ENCODE measurements at places on chromosomes 3 and 15.

GRCh38 chr3:179962629-179963387 is 73.9 kb downstream of the PEX5L start:
- no peak overlapping the region for H3K27ac ChIP-seq
- peaks cover 9% of the 10 kb centered on the region for H3K4me1 ChIP-seq
- DNase-seq = peak; percentile 9
- H3K4me3 ChIP-seq = no peak overlapping the region
- peaks cover 6% of the 10 kb centered on the region for H3K36me3 ChIP-seq

- no peaks in the 10 kb centered on the region for H3K27me3 ChIP-seq
- H3K4me1 ChIP-seq = peaks cover 12% of the 10 kb centered on the region
- no peak overlapping the region for H3K4me3 ChIP-seq
- no peak for DNase-seq
These were observed 56.0 kb downstream of the RFX7 start for GRCh38 chr15:56187665-56188064.

- H3K4me3 ChIP-seq = no peak overlapping the region
- no peaks in the 10 kb centered on the region for H3K4me1 ChIP-seq
- H3K27me3 ChIP-seq = no peaks in the 10 kb centered on the region
- H3K36me3 ChIP-seq = no peaks in the 10 kb centered on the region
- no peak for DNase-seq
- no peak overlapping the region for H3K27ac ChIP-seq
These were observed 15.7 kb downstream of the LYZL4 start for GRCh38 chr3:42394579-42395288.

- H3K27ac ChIP-seq = no peak overlapping the region
- peaks cover 17% of the 10 kb centered on the region for H3K27me3 ChIP-seq
- DNase-seq = no peak
- no peaks in the 10 kb centered on the region for H3K36me3 ChIP-seq
These were observed 7.4 kb downstream of the ZDHHC19 start for GRCh38 chr3:196203846-196204245.

- H3K4me3 ChIP-seq = no peak overlapping the region
- H3K27ac ChIP-seq = no peak overlapping the region
- DNase-seq = no peak
- no peaks in the 10 kb centered on the region for H3K27me3 ChIP-seq
These were observed 49.9 kb upstream of the LMCD1 start for GRCh38 chr3:8451696-8452095.

DNA sequence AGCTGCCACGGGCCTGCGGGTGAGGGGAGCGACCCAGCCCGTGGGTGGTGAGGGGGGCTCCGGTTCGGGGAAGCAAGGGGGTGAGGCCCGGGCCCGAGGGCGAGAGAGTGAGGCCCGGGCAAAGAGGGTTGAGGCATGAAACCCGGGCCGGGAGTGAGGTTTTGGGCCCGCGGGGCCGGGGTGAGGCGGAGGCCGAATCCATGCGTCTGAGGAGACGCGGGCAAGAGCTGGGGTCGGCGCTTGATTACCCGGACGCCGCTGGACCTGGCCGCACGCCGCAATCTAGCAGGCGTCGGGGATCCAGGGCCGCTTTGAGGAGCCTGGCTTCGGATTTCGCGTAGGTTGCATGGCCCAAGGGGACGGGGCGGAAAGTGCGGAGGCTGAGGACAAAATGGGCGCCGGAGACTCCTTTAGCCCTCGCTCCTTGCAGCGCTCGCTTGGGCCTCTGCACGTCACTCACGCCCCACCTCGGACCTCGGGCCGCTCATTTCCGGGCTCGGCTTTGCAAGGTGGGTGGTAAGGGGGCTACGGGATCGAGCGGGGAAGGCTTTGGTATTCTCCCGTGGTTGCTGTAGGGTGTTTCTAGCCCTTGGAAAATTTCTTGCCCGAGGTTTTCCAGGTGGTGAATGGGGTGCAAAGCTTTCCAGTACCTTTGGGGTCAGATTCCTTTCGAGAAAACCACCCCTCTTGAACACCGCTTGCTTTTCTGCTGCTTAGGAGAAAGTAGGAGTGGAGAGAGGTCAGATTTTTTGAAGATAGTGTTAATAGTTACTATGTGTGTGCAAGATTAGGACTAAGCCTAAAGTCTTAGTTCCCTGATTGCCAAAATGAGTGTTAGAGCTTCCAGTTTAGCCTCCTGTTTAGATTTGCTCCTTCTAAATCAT is 827 bp downstream of the SLC25A36 start:
- peaks cover 27% of the 10 kb centered on the region for H3K4me1 ChIP-seq
- peak; percentile 61 for DNase-seq
- H3K27me3 ChIP-seq = no peaks in the 10 kb centered on the region
- H3K36me3 ChIP-seq = peaks cover 21% of the 10 kb centered on the region
- peak overlapping the region; percentile 95 for H3K4me3 ChIP-seq
- H3K27ac ChIP-seq = peak overlapping the region; percentile 89

DNA sequence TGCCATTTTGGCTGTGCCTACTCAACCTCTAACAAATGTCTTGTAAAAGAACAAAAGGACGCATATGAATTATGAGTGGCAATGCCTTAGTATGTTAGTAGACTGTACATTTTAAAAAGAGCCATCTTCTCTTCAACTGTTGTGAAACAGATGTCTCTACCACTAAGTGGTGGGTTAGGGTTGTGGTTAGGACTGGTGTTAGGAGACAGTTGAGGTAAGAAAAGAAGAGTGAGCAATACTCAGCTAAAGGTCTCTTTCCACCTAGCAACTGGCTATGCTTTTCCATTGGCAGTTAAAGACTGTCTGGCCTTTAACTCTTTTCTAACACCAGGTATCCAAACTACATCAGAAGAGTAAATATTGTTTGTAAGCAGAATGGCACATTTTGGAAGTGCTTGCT is 221.7 kb upstream of the TBC1D5 start:
- DNase-seq = no peak
- no peaks in the 10 kb centered on the region for H3K4me1 ChIP-seq
- no peaks in the 10 kb centered on the region for H3K36me3 ChIP-seq
- H3K4me3 ChIP-seq = no peak overlapping the region
- no peak overlapping the region for H3K27ac ChIP-seq
- H3K27me3 ChIP-seq = no peaks in the 10 kb centered on the region

DNA sequence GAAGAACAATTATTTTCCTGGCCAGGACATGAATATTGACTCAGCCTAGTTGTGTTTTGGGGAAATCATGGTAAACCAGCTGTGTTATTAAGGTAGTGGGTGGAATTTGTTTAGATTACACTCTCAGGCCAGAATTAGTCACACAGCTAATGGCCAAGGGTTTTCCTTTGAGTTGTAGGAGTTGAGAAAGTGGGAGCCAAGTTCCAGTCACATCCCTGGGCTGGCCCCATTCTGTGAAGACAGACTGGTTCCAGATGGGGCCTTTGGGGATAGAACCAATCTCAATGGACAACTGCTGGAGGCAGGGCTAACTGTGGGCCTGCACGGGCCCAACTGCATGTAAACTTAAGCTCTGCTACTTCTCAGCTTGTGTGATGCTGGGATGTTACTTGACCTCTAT is 1.4 kb upstream of the RASL12 start:
- H3K4me3 ChIP-seq = no peak overlapping the region
- no peaks in the 10 kb centered on the region for H3K36me3 ChIP-seq
- peaks cover 6% of the 10 kb centered on the region for H3K4me1 ChIP-seq
- peaks cover 35% of the 10 kb centered on the region for H3K27me3 ChIP-seq
- no peak for DNase-seq

DNA sequence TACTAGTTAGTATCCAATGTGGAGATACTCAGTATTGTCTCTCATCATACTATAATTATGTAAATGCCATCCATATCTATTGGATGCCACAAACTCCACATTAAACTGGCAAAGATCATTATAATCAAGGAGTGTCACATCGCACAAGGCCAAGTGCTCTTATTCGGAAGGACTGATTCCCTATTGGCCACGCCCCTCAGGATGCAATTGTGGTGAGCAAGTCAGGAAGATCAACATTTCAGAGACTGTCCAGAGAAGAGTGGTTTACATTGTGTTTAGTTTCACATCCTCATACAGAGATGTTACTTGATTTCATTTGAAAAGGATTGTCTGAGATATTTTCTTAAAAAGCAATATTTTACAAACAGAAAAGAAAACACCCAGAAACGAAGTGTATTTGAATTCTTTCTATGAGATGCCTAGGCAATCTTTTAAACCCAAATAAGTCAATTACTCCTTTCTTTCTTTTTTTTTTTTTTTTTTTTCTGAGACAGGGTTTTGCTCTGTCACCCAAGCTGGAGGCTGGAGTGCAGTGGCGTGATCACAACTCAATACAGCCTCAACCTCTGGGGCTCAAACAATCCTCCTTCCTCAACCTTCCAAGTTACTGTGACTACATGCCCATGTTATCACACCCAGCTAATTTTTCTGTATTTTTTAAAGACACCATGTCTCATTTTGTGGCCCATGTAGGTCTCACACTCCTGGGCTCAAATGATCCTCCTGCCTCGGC is 369.1 kb downstream of the RBMS3 start:
- no peak overlapping the region for H3K4me3 ChIP-seq

GRCh38 chr3:119098619-119099222 is 47.2 kb upstream of the TEX55 start:
- H3K4me3 ChIP-seq = no peak overlapping the region
- peak; percentile 56 for DNase-seq
- H3K36me3 ChIP-seq = no peaks in the 10 kb centered on the region
- H3K4me1 ChIP-seq = peaks cover 10% of the 10 kb centered on the region
- H3K27me3 ChIP-seq = no peaks in the 10 kb centered on the region
- no peak overlapping the region for H3K27ac ChIP-seq

DNA sequence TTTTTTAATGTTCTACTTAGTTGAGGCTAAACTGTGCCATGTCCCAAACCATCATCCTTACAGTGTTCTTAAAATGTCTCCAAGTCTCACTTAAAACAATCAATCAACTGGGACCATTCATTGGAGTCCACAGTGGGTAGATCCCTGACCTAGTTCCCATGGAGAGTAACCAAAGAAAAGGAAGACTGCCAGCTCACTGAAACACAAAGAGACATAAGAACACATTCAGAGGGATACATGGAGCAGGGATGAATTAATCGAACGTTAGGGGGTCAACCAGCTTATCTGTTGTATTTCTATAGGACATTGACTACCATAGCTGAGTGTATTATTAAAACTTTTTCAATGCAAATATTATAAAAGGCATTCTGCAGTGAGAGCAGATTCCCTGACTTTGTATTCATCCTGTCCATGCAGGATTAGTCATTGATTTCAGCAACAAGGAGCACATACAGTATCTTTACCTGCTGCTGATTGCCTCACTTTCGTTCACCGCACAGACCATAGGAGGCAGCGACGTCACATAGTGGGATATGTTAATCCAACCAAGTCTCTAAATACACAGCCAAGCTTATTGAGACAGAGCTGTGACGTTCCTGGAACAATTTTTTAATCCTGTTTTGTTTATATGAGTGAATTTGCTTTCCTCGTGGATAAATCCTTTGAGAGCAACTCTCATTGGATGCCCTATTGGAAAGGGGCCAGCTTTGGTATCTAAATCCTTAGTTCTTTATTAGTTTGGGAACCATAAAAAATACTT is 364.9 kb upstream of the RBMS3 start:
- H3K27ac ChIP-seq = peak overlapping the region; percentile 26
- H3K27me3 ChIP-seq = no peaks in the 10 kb centered on the region
- peak; percentile 83 for DNase-seq
- no peaks in the 10 kb centered on the region for H3K36me3 ChIP-seq
- H3K4me3 ChIP-seq = peak overlapping the region; percentile 2

DNA sequence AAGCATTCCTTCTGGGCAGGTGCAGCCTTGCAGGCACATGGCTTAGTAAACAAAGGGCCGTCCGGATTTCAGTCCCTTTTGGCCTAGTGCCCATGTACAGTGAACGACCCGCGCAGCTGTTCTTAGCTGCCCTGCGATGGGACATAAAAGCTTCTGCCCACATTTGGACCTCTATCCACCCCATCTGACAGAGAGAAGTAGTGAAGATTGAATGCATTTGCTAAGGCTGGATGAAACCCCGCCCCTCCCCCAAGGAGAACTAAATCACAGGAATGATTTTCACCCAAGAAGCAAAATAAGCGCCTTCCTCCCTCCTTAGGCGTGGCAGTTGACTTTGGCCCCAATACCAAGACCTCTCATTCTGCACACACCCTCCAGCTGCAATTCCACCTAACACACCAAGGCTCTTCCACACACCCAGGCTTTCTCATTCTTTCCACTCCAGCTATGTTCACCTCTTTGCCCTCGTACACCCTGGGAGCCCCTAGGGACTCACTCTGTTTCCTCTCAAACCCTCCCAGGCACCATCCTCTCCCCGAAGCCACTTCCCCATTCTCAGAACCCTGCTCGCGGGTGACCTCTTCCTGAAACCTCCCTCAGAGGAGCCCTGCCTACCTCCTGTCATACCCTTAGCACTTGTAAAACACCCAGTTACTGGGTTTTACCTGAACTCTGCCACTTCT is 14.1 kb upstream of the HRH1 start:
- peak overlapping the region; percentile 38 for H3K4me3 ChIP-seq
- H3K27me3 ChIP-seq = no peaks in the 10 kb centered on the region
- peak overlapping the region; percentile 16 for H3K27ac ChIP-seq
- peak; percentile 75 for DNase-seq
- H3K36me3 ChIP-seq = no peaks in the 10 kb centered on the region

DNA sequence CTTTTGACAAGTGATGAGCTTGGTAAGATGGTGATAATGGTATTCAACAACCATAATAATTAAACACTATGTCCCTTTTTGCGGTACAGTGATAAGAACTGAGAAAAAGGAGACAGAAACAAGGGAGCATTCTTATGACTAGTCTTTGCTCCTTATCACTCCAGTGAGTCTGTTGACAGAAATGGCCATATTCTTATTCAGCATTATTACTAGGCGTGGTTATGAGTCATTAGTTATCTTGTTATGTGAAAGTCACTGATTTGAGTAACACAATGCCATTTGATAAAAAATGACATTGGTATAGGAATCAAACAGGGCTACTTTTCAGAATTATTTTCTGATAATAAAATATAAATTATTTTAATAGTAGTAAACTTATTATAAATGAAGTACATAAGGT is 193.5 kb downstream of the C3orf38 start:
- no peak overlapping the region for H3K27ac ChIP-seq
- no peaks in the 10 kb centered on the region for H3K4me1 ChIP-seq
- H3K4me3 ChIP-seq = no peak overlapping the region
- no peak for DNase-seq
- no peaks in the 10 kb centered on the region for H3K36me3 ChIP-seq

DNA sequence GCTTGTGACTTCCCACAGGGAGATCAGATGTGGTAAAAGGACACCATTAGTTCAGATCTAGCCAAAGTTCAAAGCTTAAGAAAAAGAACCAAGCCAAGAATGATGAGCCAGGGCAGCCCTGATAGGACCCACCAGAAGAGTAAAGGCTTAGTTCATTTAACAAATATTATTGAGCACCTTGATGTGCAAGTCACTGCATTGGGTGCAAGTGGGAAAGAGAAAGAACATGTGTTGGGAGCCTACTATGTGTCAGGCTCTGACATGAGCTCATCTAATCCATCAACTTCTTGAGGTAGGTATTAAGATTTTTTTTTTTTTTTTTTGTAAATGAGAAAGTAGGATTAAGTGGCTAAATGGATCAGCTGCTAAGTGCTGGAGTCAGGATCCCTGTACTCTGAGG is 53.4 kb upstream of the PIAS1 start:
- no peak overlapping the region for H3K4me3 ChIP-seq
- peaks cover 30% of the 10 kb centered on the region for H3K4me1 ChIP-seq
- H3K27ac ChIP-seq = no peak overlapping the region
- no peak for DNase-seq
- H3K27me3 ChIP-seq = no peaks in the 10 kb centered on the region
- H3K36me3 ChIP-seq = no peaks in the 10 kb centered on the region

- no peak overlapping the region for H3K27ac ChIP-seq
- no peaks in the 10 kb centered on the region for H3K4me1 ChIP-seq
- no peak for DNase-seq
- no peaks in the 10 kb centered on the region for H3K36me3 ChIP-seq
- H3K4me3 ChIP-seq = no peak overlapping the region
- H3K27me3 ChIP-seq = no peaks in the 10 kb centered on the region
These were observed 446.7 kb upstream of the GBE1 start for GRCh38 chr3:82208002-82208710.
